HuH-7 (cell line): ENCODE measurements at places on chromosomes 11 and 22.

GRCh38 chr11:121435551-121436511 is 16.3 kb upstream of the SORL1 start:
- no peak for DNase-seq

GRCh38 chr11:14270690-14271542 is 88.1 kb downstream of the RRAS2 start:
- no peak for DNase-seq

DNA sequence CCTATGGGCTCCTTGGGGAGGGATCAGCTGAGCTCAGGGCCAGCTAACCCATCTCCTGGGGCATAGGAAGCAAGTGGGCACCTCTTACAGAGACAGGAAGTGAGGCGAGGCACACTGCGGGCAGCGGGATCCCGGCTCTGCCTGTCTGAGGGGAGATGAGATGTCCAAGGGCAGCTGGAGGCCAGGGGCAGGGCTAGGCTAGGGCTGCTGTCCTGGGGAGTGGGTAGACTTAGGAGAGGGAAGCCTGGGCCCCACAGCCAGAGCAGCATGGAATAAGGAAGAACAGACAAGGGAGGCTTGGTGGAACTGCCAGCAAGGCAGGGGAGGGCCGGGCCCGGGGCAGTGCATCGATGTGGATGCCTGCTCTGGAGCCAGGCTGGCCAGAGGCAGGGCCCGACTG is 76.3 kb downstream of the MORC2 start:
- DNase-seq, result no peak

DNA sequence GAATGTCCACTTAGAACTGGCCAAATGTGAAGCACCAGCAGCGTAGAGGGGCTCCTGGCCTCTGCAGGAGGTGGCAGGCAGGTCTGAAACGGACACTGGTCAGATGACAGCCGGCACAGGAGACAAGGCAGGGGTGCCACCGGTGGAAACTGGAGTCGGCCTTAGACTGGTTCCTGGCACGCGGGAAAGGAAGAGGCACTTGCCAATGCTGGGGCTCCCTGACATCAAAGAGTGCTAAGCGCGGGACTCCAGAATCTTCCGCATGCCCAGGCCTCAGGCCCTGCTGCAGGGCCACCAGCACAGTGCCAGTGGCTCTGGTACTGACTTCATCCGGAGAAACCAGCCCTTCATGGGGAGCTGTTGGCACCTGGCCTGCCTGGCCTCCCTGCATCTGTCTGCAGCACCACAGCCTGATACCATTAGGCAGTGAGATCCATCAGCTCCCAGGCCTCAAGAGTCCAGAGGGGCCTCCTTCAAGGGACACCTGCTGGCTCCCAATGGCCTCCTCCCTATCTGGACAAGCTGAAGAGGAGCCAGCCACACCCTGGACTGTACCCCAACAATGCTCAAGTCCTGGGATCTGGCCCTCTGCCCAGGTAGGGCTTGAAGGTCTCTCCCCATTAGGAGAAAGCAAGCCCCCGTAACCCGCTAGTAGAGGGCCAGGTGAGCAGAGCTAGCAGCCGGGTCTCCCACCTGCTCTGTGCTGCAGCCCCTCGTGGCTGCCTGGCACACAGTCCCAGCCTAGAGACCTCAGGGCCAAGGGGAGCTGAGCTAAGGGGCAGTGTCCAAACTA is 29.7 kb upstream of the GNB1L start:
- DNase-seq, result no peak

GRCh38 chr11:126587541-126587940 is 232.1 kb downstream of the ST3GAL4 start:
- DNase-seq, result no peak
